ENCODE measurements at places on chromosomes 7 and 10.

DNA sequence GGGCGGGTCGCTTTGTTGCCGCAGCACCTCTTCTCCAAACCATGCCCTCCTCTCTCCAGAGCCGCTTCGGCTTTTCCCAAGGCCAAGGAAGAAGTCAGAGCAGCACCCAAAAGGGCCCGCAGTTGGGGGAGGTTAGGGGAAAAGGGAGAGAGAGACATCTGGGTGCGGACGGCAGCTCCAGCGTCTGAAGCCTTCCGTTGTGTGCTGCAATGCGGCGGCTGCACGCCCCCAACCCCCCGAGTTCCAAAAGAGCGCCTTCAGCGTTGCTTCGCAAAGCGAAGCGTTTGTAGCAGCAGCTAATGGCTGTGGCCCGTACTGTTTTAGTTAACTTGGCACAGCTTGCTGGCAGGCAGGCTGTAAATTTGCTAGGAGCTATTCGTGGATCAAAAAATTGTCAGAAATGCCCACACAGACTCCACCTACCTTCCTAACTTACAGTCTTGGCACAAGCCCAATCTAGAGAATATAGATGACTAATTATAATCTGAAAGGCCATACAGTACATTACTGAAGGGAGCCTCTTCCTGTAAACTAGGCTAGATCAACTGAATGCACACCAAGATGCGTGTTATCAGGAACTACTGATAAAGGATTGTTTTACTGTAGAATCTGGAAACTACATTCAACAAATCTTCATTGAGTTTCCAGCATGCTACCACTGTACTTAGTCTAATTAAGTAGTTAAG, 1.1 kb upstream of the KBTBD2 start:
- peak; percentile 70 for DNase-seq

- DNase-seq: no peak
Measured at GRCh38 chr10:23448802-23449570, 10.1 kb downstream of the OTUD1 start.

- no peak for DNase-seq
Measured at GRCh38 chr10:4195213-4195612, 410.2 kb upstream of the KLF6 start.

GRCh38 chr7:37483627-37484026, 35.0 kb upstream of the ELMO1 start:
- DNase-seq: no peak

GRCh38 chr10:32332299-32332750, 14.6 kb downstream of the EPC1 start:
- no peak for DNase-seq

GRCh38 chr10:128643658-128644057, 517.4 kb upstream of the MKI67 start:
- DNase-seq: no peak

- DNase-seq: no peak
Measured at GRCh38 chr7:149414745-149415390, 46.0 kb downstream of the ZNF777 start.

DNA sequence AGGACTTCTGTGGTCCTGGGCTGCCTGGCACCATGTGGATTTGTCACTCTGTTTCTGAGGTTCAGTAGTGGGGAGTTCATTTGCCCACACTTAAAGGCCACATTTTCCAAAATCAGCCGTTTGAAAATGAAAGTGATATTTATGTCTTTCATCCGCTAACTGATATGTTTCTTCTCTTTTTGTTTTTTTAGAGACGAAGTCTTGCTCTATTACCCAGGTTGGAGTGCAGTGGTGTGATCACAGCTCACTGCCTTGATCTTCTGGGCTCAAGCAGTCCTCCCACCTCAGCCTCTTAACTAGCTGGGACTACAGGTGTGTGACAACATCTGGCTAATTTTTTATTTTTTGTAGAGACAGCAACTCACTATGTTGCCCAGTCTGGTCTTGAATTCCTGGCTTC, 58.6 kb downstream of the EBLN1 start:
- no peak for DNase-seq

GRCh38 chr7:1919539-1920265, 249.6 kb downstream of the ELFN1 start:
- no peak for DNase-seq

DNA sequence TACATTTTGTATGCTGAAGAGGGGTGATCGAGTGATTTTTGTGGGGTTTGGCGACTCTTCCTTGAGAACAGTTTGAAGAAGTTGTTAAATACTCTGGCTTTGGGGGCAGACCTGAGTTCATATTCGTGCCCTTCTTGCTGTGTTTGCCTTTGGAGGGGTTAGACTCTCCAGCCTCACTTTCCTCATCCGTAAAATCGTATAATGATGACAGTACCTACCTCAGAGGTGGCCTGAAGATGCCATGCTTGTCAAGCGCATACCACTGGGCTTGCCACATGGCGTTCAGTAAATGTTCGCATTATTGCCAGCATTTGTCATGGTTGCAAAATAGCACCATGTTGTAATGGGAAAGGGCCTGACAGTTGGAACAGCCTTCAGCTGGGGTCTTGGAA, 1.3 kb downstream of the STK17A start:
- peak; percentile 20 for DNase-seq

GRCh38 chr7:77309714-77310220, 106.4 kb downstream of the GSAP start:
- DNase-seq: no peak

- no peak for DNase-seq
Measured at GRCh38 chr7:151431281-151431767, 8.6 kb downstream of the CRYGN start.

GRCh38 chr10:83881661-83882060, 257.6 kb upstream of the GHITM start:
- peak; percentile 31 for DNase-seq

DNA sequence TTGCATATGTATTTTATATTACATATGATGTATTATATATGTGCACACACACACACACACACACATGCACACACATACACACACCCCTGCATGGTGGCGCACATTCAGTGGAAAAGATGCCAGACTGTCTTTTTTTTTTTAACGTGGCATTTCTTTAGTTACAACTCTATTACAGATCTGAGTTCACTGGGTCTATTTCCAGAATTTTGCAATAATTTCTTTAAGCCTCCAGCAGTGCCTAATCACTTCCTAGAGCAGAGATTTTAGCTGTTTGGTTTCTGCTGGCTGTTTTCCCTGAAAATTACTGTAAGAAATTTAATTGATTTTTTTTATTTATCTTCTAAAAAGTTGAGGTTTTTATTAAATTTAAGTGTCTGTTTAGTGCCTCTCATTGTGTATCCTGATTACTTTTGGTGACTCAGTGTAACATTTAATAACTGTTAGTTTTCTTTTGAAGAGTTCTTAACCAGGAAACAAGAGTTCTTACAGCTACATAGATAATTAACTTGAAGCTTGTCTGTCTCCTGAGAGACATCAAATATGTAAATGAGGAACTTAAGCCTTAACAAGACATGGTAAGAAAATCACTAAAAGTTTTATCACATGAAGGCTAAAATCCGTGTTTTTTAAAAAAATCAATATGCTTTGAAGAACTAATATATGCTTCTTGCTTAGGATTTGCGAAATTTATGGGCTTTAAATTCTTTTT, 232.0 kb downstream of the MDFIC start:
- no peak for DNase-seq

- DNase-seq: no peak
Measured at GRCh38 chr10:67075491-67075971, 149.7 kb downstream of the LRRTM3 start.

- DNase-seq: no peak
Measured at GRCh38 chr7:22945584-22945983, 68.3 kb downstream of the HYCC1 start.

DNA sequence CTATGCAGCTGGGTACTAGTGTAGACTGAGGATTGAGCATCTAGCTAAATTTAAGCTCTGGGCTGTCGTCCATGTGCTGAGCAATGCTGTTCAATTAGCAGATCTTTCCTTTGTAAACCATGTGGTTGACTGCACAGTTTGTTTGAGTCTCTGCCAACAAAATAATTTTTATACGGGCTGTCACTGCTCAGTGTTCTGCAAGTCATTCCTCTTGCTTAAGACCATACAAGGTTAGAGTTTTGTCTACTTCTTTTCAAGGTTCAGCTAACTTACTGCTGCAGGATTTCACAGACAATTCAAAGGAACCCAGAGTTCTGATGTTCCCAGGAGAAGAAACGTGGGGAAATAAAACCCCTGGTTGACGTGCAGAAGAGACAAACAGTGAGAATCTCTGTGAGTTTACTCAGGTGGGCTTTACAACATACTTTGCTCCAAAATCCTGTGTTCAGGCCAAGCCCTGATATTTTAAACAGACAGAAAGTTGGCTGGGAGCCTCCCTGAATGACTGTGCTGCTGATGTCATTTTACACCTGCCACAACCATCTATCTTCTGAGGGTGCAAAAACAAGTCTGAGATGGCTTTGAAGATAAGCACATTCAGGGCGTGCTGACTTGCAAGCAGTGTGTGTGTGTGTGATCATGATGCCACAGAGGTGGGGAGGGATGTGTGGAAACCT, 177.1 kb upstream of the SVIL start:
- peak; percentile 85 for DNase-seq

GRCh38 chr7:114128880-114129279, 210.1 kb upstream of the PPP1R3A start:
- DNase-seq: no peak
